Ovary (tissue), 10 donors: ENCODE measurements at places on chromosomes 3 and 15. TPM values are rescaled to one million over a fixed set of nuclear protein-coding genes. Genes with fewer than 3 reads are reported as not detected.

DNA sequence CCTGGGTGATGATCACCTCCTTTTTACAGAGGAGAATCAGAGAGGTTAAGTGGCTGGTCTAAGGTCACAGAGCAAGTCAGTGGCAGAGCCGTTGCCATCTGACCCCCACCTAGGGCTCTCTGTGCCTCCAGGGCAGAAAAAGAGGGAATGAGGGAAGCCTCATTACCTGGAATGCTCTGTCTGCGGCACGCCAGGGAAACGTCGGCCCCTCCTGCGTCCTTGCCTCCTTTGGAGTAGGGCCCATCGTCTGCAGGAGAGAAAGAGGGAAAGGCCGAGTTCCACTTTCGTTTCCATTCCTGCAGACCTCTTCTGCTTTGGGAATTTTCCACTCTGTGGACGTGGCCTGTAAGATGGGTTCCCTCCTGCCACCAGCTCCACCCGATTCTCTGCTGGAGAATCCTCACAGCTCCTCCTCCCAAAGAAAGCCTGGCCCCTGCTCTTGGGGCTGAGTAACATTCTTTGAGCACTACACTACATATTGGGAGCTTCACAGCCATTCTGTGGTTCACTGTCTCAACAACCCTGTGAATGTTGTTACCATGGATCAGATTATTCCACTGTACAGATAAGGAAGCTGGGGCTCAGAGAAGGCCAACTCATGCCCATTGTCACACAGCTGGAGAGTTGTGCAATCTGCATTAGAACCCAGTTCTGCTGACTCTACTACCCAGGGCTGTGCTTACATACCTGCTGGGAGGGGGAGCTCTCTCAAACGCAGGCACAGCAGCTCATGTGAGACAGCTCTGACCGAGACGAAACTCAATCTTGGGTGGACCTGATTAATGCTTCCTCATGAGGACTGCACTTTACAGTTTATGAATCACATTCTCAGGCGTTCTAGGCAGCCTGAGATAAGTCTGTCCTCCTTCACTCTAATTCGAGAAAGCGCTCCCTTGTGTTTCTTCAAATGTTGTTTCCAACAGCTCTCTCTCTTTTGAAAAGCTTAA lies 14.2 kb downstream of the GRIP2 start:
- H3K27ac ChIP-seq: no peak overlapping the region
- no peak overlapping the region for H3K4me3 ChIP-seq
- H3K36me3 ChIP-seq: no peaks in the 10 kb centered on the region
- H3K4me1 ChIP-seq: no peaks in the 10 kb centered on the region

DNA sequence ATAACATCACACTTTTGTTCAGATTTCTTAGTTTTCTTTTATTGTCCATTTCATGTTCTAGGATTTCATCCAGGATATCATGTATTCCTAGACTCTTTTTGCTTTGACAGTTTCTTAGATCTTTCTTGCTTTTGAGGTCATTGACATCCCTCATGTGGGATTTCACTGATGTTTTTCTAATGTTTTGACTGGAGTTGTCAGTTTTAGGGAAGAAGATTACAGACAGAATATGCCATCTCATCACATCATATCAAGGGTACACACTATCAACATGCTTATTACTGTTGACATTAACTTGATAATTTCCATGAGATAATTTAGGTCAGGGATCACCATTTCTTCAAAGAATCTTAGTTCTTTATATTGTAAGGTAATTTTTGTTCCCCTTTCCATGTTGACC lies 101.7 kb downstream of the NPAP1 start:
- no peaks in the 10 kb centered on the region for H3K27me3 ChIP-seq
- H3K36me3 ChIP-seq: no peaks in the 10 kb centered on the region
- H3K27ac ChIP-seq: no peak overlapping the region
- no peaks in the 10 kb centered on the region for H3K4me1 ChIP-seq
- no peak overlapping the region for H3K4me3 ChIP-seq

Gene EFCAB12
- 1.2 TPM for total RNA-seq

DNA sequence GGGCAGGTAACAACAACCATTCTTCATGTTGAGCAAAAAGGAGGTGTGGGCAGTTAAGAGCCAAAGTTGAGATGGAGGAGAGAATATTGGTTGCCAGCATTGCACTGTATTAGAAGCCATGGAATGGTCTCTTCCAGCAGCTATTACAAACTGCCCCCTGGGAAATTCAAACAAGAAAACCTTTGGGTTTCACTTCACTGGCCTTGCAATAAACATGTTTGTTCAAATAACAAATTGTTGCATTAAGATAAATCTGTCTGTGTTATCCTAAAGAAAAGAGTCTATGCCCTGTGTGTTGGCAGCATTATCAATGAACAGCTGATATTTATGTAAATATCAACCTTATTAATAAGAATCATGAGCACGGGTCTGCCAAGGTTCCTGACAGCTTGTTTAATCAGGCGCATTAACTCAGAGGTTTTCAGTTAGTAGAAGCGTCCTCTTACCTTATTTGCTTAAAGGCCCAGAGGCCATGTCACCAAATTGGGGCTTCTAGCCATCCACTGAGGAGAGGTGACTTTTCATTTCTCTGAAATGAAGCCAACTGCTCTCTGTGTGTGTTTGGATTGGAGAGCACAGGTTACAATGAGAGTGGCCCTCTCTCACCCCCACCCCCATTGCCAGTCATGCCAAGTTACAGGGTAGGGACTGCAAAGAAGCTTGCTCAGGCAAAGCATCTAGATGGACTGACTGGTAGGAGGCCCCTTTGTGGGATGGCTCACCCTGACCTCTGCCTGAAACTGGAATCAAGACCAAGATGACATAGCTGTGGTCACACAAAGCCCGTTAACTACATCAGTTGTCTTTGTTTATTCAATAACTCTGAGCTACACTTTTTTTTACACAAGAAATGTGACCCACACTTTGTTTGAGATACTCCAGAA lies 10.5 kb downstream of the FILIP1L start:
- H3K4me1 ChIP-seq: peaks cover 17% of the 10 kb centered on the region
- H3K27me3 ChIP-seq: no peaks in the 10 kb centered on the region
- H3K36me3 ChIP-seq: no peaks in the 10 kb centered on the region
- DNase-seq: no peak

GRCh38 chr3:184073621-184074020 lies 20.8 kb downstream of the HTR3C start:
- no peak overlapping the region for H3K4me3 ChIP-seq
- no peak overlapping the region for H3K27ac ChIP-seq
- DNase-seq: no peak

DNA sequence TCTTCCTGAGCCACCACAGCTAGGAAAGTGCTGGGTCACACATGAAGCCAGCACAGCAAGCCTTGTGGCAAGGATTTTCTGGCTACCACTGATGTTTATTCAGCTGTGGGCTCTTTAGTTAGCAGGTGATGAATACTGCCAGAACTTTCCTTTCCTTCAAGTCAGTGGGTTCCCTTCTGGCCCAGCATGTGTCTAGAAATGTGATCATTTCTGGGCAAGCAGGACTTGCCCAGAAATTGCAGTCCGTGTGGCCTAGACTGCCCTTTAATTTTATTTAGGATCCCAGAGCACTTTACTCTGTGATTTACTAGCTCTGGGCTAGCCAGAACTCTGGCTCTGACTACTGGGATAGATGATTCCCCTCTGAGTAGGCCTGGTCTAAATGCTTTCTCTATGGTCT lies 397.5 kb downstream of the ZIC4 start:
- H3K4me1 ChIP-seq: no peaks in the 10 kb centered on the region
- no peak overlapping the region for H3K4me3 ChIP-seq
- H3K36me3 ChIP-seq: no peaks in the 10 kb centered on the region
- DNase-seq: no peak
- no peaks in the 10 kb centered on the region for H3K27me3 ChIP-seq
- no peak overlapping the region for H3K27ac ChIP-seq

Gene ADAMTS17
- total RNA-seq: 3.0 TPM

Gene DZIP3
- 13.0 TPM for total RNA-seq

Gene ASB14
- total RNA-seq: not detected

- H3K36me3 ChIP-seq: no peaks in the 10 kb centered on the region
- H3K27ac ChIP-seq: no peak overlapping the region
- peaks cover 2% of the 10 kb centered on the region for H3K4me1 ChIP-seq
- peak overlapping the region; percentile 63 for H3K4me3 ChIP-seq
Measured at GRCh38 chr15:64355348-64355943, 527 bp downstream of the CSNK1G1 start.

Gene SAMD7
- not detected for total RNA-seq

DNA sequence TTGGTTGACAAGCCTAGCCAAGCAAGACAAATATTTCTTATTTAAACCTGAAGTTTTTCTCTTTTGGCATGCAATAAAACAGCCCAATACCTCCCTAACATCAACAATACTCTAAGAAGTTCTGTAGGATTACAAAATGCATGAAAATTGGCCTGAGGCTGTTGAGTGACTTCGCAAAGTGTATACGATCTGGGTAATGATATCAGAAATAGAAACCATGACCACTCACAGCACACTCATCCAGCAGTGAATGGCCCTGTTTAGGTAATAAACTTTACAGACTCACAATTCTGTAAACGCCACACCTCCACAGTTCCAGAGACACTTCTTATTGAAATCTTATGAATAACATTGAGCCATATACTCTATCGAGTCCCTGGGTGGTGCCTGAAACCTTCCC lies 83.0 kb upstream of the NAALADL2 start:
- no peak overlapping the region for H3K4me3 ChIP-seq
- H3K4me1 ChIP-seq: peaks cover 2% of the 10 kb centered on the region
- H3K27ac ChIP-seq: no peak overlapping the region
- H3K27me3 ChIP-seq: no peaks in the 10 kb centered on the region
- H3K36me3 ChIP-seq: no peaks in the 10 kb centered on the region

GRCh38 chr3:88876724-88877123 lies 230.7 kb upstream of the EPHA3 start:
- H3K4me3 ChIP-seq: no peak overlapping the region
- DNase-seq: no peak
- no peak overlapping the region for H3K27ac ChIP-seq
- no peaks in the 10 kb centered on the region for H3K36me3 ChIP-seq
- H3K27me3 ChIP-seq: no peaks in the 10 kb centered on the region

DNA sequence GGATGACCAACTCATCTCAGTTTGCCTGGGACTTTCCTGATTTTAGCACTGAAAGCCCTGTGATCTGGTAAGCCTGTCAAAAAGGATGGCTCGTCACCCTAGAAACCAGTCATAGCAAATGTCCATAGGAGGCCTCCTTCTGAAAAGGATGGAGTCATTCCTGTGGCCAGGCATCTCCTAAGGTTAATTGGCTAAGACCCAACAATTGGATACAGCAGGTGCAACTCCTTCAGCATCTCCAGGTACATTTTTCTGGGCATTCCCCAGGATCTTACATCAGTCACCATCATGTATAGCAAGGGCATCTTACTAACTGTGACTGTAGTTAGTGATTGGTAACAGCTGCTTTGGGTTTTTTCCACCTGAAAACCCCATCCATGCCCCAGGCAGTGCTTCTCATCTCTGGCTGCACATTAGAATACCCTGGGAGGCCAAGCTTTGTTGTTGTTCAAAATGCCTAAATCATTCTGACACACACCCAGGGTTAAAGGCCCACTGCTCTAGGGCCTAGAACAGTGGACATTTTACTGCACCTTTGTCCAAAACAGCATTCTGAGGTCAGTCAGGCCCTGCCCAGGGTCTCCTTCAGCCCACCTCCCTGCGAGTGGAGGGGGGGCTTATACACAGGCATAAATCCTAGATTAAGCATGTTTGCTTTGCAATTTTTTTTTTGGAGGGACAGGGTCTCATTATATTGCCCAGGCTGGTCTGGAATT lies 28.3 kb upstream of the GALNT15 start:
- DNase-seq: no peak
- H3K27ac ChIP-seq: no peak overlapping the region
- no peaks in the 10 kb centered on the region for H3K36me3 ChIP-seq

Gene GOLGA8T
- not detected for total RNA-seq

Gene HIGD2B
- not detected for total RNA-seq

Gene ZNF502
- 8.3 TPM for total RNA-seq

GRCh38 chr3:186440891-186441290 lies 78.9 kb upstream of the DGKG start:
- H3K27me3 ChIP-seq: no peaks in the 10 kb centered on the region
- no peak for DNase-seq
- no peak overlapping the region for H3K27ac ChIP-seq
- no peaks in the 10 kb centered on the region for H3K4me1 ChIP-seq
- no peaks in the 10 kb centered on the region for H3K36me3 ChIP-seq

Gene SLC51A
- total RNA-seq: 10.1 TPM

GRCh38 chr15:74428442-74428787 lies 5.3 kb downstream of the SEMA7A start:
- no peak overlapping the region for H3K4me3 ChIP-seq
- H3K27ac ChIP-seq: no peak overlapping the region
- H3K4me1 ChIP-seq: peaks cover 8% of the 10 kb centered on the region
- no peaks in the 10 kb centered on the region for H3K36me3 ChIP-seq
- DNase-seq: no peak

Gene BFSP2
- total RNA-seq: not detected

Gene ATRIP
- total RNA-seq: 6.8 TPM

DNA sequence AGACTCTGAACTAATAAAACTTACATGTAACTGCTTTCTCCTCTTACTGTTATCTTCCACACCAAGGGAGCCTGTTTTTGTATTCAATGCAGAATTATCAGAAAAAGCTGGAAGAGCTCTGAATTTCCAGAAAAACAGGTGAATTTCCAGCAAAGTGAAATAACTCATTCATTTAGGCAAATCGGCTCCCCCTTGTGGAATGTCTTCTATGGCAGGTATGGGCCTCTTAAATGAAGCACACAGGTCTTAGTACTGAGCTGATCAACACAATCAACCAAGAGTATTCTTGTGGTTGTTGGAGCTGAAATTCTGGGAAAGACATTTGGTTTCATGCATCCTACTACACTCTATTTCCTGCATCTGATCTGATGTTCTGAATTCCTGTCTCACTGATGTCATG lies 31.0 kb upstream of the PTPRG start:
- no peaks in the 10 kb centered on the region for H3K27me3 ChIP-seq
- H3K4me1 ChIP-seq: no peaks in the 10 kb centered on the region
- no peak overlapping the region for H3K4me3 ChIP-seq
- no peaks in the 10 kb centered on the region for H3K36me3 ChIP-seq
- no peak for DNase-seq

DNA sequence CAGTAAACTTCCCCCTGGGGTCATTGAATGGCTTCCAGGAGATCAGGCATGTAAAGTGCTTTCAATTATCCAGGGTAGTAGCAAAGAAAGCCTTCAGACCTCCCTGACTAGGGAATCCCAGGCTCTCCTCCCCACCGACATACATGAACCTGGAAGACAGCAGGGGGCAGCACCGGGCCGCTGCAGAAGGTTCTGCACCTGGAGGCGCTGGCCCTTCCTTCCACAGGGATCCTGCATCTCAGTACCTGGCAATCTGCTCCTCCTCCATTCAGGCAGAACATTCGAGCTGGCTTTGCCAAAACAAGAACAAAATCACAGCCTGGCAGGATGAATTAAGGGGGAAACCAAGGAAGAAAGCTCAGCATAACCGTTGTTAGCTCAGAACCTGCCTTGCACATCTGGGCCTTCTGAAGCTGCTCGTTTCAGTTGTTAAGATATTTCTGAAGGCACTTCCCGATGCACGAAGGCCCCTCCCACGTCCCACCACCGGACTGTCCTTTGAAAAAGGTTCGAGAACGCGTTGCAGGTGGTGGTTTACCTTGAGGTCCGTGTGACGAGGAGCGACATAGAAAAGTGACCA lies 237.7 kb downstream of the SLCO3A1 start:
- peak; percentile 50 for DNase-seq
- no peaks in the 10 kb centered on the region for H3K36me3 ChIP-seq
- H3K4me3 ChIP-seq: no peak overlapping the region
- no peak overlapping the region for H3K27ac ChIP-seq
